ENCODE measurements at places on chromosomes 2 and 18.

GRCh38 chr18:36322734-36323133 is 25.2 kb downstream of the FHOD3 start:
- DNase-seq = no peak

DNA sequence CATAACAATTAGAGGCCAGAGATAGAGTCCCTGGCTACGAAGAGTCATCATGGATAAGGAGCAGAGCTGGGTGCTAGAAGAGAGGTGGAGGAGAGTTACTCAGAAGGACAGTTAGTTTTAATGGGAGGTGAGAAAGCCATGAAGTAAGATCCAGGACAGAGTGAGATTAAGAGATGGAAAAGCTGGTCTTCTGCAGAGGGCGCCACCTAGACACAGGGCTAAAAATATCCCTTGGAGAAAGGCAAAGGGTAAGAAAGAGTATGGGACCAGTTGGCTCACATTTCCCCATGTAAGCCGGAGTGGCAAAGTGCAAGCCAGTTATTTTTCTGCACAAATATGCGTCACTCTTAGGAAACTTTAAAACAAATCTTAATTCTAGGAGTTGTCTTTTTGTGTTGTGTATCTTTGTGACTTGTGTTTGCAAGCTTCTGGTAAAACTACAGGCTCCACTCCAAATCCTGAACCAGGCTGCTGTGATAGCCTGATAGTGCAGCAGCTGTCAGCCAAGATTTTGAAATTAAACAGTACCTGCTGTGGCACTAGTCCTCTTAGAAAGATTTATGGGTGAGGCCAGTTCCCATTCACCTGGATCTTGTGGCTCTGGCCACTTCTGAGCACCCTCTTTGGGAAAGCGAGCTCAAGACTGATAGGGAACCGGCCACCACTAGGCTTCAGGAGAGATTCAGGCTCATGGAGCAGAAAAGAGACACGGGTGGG is 204.2 kb downstream of the TPGS2 start:
- no peak for DNase-seq

DNA sequence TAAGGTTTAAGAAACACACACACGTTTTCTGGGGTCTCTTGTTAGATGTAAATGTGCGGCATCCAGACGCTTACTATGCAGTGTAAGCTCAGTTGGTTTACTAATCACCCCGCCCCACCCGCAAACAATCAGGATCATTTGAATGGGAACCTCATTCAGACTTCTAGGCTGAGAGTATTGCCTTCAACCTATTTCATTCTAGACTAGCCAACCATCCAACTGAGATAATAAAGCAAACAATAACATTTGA is 1.3 kb upstream of the FIGN start:
- no peak for DNase-seq

GRCh38 chr2:98801286-98801685 is 70.4 kb upstream of the MGAT4A start:
- no peak for DNase-seq

DNA sequence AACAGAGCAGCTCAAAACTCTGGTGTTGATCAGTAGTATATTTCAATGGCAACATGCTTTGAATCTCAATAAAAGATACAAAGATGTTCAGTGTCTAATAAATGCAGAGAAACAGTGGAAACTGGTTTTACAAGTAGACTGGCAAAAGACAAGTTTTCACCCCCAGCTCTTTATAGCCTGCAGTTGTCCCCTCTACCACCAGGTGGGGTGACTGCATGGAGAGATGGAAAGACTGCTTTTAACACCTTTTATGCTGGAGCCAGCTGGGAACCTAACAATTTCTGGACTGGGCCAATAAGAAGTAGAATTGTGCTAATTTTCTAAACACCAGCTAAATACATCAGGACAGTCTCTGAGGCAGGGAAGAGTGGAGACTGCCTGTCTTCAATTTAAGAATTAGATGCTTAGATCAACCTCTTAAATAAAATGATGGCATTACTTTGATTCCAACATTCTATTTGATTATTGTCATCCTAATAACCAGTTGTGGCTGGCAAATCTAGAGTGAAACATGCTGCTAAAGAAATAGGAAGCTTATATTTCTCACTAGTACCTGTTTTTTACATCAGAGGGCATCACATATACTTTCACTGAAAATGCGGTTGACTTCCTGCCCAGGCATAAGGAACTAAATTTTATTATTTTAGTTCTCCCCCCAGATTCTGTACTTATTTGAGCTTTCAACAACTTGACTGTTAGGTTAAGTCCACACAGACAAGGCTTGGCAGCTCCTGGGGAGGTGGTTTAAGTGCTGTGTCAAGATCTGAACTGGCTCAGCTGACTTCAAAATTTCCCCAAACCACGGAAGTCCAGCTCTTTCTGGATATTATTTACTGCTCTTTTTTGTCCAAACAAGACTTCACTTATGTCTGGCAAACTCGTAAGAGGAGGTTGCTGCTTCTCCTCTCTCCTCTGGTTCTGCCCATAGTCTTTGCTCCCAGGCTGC is 140.5 kb downstream of the TPGS2 start:
- DNase-seq = peak; percentile 37

DNA sequence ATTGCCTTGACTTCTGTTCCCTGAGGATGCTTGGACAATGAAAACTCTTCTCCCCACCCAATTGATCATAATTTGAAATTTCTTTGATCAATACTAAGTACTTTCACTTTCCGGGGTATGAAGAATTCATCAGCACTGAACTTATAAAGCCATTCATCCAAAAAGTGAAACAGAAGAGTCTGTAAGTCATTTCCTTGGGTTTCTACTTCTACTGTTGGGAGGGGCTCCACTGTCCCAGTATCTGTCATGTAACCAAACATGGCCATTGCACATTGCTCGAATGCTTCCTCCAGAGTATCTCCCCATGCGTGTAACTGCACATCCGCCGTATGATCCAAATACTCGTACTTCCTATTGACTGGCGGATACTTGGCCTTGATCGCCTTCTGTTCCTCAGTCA is 30.3 kb downstream of the NCL start:
- no peak for DNase-seq

GRCh38 chr2:219625179-219625578 is 2.3 kb upstream of the SLC4A3 start:
- DNase-seq = no peak

DNA sequence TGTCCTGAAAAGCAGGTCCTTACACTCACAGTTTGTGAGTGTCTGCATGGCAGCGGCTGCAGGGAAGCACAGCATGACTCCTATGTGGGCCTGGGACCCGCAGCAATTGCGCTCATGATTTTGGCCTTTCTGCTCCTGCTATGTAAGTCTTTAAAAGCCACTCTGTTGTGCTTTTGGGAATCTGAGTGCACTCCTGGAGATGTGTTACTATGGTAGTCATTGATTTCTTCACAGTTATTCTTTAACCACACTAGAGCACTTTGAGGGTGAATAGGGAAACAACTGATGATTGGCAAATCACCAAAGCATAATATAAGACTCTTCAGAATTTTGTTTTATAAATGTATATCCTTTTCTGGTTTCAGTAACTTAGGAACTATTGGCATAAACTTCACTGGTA is 40.9 kb downstream of the DSG2 start:
- no peak for DNase-seq

DNA sequence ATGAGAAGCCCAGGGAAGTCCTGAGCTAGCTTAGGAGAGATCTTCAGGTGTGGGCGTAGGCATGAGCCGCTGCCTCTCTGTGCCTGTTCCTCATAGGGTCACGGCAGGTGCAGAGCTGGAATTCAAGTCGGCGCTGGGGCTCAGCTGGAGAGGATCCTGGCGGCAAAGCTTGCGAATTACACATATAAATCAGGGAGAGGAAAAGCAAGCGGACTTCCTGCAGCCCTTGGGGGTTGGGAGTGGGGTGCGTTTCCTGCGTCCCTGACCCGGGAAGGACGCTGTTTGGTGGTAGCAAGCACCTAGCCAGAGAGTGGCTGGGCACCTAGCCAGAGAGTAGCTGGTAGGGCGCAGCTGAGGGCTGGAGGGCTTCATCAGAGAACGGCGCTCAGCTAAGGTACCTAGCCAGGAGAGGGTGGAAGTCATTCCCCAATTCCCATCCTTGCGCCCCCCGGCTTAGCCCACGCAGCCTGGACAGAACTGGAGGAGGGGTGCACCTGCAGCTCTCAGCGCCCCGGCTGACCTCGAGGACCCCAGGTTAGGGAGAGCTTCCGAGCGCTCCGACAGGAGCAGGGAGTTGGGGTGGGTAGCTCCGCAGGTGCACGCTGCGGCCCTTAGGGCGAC is 459 bp upstream of the EFR3B start:
- DNase-seq = peak; percentile 26

DNA sequence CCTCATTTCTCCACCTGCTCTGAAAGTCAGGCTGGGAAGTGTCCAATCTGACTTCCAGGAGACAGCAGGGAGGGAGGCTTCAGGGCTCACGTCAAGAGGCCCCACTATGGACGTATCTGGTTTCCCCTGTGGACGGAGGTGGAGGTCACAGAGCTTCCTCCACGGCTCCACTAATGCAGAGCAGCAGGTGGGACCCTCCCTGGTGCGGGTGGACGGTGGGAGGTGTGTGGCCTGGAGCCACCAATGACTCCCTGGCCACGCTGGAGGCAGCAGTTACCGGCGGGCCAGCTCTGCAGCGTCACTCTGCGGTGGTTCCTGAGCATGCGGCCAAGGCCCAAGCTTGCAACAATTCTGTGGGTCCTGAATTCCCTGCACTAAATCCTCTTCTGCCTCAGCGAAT is 9.0 kb downstream of the CRACDL start:
- no peak for DNase-seq

DNA sequence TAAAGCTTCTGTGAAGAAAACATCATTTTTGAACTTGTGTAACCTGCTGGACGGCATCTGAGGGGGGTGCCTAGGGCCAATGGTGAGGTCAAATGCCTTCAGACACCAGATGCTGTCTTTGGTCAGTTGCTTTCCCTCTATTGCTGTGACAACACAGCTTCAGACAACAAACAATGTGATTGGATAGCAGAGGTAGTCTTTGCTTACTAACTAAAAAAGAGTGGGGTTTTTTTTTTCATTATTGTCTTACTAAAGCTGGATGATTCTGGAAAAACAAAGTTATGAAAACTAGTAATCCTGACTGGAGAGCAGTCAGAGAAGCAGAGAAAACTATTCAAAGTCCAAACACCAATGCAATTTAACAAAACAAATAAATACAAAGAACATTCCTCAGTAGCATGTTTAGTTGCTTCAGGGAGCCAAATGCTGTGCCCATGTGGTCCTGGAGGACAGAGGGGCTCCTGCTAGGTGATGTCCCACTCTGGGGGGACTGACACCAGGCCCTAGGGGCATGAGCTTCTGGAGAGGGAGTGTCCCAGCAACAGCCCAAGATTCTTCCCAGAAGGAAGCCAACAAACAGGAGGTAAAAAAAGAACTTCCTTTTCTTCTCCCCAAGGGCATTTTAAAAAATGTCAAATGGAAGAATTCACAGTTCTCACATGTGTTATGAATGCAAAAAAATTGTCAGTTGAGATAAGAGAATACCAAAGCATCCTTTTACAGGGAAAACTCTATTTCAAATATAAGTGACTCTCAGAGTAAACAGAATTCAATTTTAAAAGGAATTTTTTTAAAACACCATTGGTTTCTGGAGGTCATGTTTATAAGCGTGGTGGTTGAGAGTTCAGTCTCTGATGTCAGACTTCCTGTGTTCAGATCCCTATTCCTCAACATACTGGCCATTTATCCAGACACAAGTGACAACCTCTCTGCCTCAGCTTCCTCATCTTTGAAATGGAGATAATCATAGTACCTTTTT is 181.1 kb upstream of the PGAP1 start:
- DNase-seq = no peak

- peak; percentile 23 for DNase-seq
These were observed 79.8 kb upstream of the CCDC141 start for GRCh38 chr2:179129574-179130238.

DNA sequence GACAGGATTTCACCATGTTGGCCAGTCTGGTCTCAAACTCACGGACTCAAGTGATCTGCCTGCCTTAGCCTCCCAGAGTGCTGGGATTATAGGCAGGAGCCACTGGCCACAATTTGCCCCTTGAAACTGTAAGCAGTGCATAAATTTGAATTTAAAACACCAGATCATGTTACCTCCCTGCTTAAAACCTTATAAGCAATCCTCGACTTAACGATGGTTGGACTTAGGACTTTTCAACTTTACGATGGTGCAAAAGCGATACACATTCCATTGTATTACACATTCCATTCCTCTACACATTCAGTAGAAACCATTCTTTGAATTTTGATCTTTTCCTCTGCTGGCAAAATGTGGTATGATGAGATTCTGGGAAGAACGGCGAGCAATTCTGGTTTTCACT is 23.2 kb upstream of the EFR3B start:
- DNase-seq = no peak

DNA sequence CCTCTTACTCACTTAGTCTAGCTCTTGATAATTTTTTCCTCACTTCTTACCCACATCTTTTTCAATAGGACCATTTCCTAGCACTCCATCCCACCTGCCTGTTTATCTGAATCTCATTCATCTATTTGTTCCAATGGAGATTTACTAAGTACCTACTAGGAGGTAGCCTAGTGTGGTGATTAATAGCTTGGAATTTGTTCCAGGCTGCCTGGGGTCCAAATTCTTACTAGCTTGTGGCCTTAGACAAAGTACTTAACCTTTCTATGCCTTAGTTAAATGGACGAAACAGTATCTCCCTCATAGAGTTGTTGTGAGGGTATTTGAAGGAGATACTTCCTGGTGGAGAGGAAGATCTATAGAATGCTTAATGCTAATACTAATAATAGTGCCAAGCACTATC is 42.9 kb upstream of the SERTAD2 start:
- DNase-seq = no peak

Data from CD4-positive, alpha-beta T cell treated with Interleukin-21 for 1 hour (primary cell).